ENCODE measurements at places on chromosomes 4 and X.

GRCh38 chr4:70062000-70062399 lies 11.8 kb downstream of the HTN1 start:
- DNase-seq: no peak

GRCh38 chr4:48017108-48017571 lies 568 bp downstream of the NIPAL1 start:
- DNase-seq: no peak

- DNase-seq: no peak
Observed at GRCh38 chr4:164485136-164485535, 268.8 kb upstream of the SMIM31 start.

GRCh38 chrX:95760356-95760755 lies 924.3 kb upstream of the DIAPH2 start:
- DNase-seq: no peak

DNA sequence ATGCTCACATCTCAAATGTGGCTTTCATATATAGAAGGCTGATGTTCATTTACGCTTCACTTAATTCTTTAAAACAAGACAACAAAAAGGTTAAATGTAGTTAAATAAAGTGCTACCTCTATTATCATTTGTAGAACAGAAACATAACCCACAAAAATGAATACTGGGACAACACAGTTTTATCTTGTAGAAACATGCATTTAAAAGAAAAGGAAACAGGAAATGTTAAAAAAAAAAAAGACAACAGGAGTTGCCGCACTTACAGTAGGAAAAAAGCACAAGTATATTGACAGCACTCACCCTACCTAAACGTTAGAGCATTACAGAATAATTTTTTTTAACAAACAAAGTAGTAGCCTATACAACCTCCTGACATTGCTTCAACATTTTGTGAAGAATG lies 4.8 kb downstream of the THOC2 start:
- no peak for DNase-seq

DNA sequence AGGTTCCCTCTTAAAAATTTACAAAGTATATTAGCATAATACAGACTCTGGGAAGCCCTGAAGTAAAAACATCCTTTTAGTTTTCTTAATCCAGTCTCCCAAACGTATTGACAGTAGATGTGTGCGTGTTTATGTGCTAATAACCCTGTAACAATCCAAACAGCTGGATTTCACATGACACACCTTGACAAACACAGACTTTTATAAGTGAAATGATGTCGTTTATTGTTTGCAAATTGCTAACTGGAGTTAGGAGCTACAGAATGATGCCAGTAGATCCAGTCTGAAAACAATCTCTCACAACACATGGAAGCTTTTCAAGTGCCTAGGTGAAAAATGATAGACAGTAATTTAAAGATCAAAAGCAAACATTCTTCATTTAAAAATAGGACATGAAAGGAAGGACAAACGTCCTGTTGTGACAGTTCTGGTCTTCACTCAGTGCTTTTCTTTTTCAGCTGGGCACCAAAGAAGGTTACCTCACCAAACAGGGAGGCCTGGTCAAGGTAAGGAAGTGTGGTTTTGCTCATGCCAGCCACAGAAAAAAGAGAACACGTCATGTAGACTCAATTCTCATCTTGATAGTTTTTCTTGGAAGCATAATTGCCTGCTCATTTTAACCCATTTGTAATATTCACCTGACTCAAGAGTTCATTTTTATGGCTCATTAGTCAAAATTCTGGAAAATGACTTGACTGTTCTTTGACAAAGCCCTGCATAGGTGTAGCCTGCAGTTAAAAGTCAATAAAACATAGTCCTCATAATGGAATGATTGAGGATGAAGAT lies 32.9 kb downstream of the LAMTOR3 start:
- no peak for DNase-seq

- no peak for DNase-seq
Observed at GRCh38 chr4:5801696-5802095, 90.7 kb downstream of the EVC start.

GRCh38 chrX:25519258-25519657 lies 503.5 kb upstream of the ARX start:
- DNase-seq: no peak
